Neuronal stem cell (in vitro differentiated cells): ENCODE measurements at places on chromosomes 5 and 9.

DNA sequence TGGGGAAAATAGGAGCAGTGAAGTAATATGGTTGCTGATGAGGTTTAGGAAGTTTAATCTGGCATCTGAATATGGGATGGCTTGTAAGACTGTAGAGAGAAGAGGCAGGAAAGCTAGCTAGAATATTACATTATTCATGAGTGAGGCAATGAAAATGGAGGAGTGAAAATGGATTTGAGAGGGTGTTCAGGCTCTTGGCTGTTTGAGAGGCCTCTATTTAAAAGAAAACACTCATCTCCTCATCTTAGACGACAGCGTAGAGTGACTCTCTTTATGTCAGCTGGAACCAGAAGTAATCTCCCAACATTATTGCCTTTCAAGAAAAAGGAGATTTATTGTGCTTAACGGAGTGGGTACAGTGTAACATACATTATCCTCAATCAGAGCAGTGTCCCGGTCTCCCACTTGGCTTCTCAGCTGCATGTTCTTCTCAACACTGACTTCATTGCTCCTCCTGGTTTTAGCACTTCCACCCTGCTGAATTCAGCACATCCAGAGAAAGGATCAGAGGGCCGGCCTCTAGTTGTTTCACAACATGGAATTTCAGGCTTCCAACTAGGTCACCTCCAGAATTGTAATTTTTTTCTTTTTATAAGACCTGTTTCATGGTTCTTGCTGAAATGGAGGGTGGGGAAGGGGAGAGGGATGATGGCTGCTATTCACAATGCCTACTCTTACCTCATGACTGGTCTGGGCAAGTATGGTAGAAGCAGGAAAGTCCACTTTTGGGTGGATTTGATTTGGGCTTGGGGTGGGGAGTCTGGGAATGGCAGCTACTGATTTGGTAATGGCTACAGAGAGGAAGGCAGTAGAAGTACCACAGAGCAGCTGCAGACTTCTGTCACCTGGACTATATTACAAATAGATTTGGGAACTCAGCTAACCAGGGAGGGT, 52.9 kb upstream of the KIAA1958 start:
- no peak for DNase-seq

DNA sequence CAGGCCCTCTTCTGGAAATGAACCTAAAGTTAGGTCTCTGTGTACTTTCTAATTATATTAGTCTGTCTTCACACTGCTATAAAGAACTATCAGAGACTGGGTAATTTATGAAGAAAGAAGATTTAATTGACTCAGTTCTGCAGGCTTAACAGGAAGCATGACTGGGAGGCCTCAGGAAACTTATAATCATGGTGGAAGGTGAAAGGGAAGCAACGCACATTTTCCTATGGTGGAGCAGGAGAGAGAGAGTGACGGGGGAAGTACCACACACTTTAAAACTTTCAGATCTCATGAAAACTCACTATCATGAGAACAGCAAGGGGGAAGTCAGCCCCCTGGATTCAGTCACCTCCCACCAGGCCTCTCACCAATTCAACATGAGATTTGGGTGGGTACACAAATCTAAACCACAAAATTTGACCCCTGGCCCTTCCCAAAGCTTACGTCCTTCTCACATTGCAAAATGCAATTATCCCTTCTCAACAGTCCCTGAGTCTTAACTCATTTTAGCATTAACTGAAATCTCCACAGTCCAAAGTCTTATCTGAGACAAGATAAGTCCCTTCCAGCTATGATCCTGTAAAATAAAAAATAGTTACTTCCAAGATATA, 40.7 kb downstream of the TRIP13 start:
- DNase-seq: no peak

DNA sequence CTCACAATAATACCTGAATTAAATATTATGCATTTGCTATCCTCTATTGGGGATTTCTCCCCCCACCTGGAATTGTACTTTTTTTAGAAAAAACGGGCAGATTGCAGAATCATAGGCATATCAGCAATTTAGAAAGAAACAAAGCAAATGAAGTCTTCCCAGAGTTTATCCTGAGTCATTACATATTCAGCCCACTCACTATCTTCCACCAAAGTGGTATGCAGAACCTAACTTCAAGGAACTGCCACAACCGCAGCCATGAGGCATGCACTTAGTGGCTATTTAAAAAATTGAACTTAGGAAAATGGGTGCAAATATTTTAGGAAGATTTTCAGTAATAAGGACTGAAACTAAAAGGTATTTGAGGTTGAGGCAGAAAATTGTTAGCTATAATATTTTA, 48.6 kb downstream of the UBAP1 start:
- no peak for DNase-seq

DNA sequence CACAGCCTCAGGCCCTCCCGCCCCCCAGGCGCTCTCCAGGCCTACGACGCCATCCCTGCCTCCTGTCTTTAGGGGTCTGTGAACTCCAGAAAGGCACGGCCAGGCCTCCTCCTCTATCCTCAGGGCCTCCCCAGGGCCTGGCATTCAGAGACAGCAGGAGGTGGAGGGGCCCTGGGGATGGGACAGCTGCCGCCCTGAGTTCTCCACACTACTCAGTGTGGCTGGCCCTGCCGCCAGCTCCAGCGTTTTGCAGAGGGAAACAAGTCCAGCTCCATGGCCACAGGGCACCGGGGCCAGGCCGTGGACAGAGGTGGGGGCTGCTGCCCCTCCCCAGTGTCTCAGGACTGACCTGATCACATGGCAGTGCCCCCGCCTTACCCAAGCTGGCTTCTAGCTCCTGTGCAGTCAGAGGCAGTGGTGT, 16.4 kb downstream of the SH3GLB2 start:
- DNase-seq: no peak

DNA sequence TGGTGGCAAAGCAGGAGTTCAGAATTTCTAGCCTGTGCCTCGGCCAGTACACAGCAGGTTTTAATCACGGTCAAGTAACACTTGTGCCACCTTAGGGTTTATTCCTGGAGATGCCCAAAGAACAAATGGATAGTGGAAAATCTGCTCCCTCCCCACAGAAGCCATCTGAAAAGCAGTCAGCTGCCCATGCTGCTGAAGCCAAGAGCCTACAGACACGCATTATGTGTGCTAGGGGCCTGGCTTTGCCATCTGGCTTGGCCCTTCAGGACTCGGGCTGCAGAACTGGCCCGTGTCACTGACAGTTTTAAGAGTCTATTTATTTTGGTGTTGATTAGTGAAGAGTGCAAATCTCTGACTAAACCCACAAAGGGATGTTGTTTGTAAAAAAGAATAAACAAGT, 11.1 kb downstream of the ARSB start:
- DNase-seq: no peak

DNA sequence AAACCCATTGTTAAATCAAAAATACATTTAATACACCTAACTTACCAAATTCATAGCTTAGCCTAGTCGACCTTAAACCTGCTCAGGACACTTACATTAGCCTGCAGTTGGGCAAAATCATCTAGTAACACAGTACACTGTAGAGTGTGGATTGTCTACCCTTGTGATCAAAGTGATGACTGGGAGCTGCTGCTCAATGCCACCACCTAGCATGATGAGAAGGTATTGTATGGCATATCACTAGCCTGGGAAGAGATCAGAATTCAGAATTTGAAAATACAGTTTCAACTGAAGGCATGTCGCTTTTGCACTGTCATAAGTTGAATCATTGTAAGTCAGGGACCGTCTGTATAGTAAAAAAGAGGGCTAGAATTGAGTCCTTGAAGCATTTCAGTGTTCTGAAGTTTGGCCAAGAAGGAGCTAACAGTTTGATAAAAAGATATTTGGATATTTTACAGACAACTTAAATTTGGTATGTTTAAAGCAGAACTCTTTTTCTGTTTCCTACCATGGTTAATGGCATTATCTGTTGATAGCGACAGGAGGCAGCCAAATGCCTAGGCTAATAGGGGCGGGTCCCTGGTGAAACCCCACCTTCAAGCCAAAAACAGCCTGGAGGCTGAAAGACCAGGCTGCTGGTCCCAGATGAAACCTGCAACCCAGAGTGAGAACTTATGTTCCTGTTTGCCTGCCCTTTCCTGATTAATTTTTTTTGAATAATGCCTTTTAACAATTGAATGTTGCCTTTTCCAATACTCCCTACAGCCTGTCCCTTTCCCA, 23.0 kb downstream of the SMIM15 start:
- no peak for DNase-seq

DNA sequence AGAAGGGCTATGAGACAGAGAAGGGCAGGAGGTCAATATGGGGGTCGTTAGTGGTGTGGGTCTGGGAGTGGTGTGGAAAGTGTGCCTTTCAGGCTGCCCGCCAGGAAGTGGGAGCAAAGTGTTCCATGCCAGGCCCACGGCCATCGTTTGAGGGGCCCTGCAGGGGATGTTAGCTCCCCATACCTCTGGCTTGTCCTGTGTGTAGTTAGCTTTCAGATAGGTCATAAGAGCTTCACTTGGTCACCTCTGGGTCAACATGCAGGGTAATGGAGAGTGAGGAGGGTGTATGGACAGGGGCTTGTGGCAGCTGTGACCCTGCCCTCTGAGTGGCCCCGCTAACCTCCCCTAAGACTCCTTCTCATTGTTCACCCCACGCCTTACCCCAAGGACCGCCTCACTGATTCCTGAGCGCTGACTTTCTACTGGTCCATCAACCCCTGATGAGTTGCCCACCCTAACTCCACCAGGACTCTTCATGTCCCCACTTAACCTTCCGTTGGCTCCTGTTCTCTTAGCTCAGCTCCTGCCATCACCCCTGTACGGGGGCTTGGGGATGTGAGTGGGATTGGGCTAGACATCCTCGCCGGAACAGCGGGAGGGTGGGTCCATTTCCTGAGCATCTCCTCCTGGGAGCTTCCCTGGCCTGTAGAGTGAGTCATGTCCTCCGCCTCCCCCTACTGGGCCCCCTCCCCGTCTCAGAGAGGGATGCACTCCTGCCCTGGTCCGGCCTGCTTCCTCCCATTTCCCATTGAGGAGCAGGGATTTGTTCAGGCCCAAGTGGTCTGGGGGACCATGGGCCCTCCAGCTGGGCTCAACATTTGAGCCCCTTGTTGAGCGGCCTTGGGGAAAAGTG, 125.7 kb downstream of the FGF18 start:
- DNase-seq: no peak

DNA sequence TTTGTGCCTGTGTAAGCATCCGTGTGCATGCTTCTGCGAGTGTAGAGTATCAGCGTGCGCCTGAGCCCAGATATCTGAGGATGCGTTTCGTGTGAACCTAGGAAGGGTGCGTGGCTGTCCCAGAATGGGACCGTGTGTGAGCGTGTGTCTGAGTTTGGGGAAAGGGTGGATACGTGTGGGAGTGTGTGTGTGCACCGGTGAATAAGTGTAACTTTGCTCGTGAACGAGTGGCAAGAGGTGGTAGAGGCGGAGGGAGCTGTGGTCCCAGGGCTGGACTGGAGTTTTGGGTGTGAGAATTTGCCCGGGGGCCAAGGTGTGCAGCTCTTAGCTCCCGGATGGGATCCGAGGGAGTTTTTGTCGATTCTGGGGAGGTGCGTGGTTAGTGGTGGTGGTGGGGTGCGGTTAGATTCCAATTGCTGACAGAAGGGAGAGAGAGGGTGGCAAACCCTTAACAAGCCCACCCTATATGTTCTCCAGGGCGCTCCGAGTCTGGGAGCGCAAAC, 686 bp upstream of the COL27A1 start:
- DNase-seq: no peak

DNA sequence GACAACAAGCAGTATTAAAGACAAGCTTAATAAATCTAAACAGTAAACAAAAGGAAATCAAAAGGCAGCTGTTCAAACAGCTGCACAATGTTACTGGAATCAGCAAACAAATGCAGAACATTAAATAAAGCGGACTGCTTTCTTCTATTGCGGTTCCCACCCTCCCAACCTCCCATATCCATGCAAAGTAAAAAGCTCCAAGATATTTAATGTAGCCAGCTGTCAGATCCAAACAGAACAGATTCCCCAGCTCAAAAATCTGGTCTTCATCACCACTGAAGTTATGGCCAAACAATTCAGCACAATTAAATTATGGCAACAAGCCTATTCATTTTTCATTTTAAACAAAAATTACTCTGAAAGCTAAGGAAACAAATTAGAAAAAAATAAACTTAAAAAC, 75.9 kb downstream of the SLC38A9 start:
- no peak for DNase-seq

GRCh38 chr9:117734082-117734481, 29.9 kb downstream of the TLR4 start:
- no peak for DNase-seq

DNA sequence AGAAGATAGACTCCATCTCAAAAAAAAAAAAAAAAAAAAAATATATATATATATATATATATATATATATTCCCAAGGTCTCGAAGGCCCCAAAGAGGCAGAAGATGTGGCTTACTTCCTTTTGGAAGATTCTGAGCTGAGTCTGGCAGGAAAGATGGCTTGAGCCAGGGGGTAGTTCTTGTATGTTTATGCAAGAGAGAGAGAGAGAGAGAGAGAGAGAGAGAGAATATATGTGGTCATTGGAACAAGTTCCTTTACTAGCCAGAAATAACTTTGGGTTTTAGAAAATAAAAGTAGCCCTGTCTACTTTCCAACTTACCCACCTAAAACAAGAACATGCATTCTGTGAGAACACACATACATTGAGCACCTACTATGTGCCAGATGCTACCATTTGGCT, 17.6 kb downstream of the NCS1 start:
- no peak for DNase-seq
